Stimulated activated CD4-positive, alpha-beta T cell treated with anti-CD3 and anti-CD28 coated beads, TNF-alpha, amount 100 ng/mL, for 1 hour (primary cell): ENCODE measurements at places on chromosomes 2 and 18.

GRCh38 chr18:61336766-61337165 lies 3.5 kb downstream of the CDH20 start:
- no peak for DNase-seq

DNA sequence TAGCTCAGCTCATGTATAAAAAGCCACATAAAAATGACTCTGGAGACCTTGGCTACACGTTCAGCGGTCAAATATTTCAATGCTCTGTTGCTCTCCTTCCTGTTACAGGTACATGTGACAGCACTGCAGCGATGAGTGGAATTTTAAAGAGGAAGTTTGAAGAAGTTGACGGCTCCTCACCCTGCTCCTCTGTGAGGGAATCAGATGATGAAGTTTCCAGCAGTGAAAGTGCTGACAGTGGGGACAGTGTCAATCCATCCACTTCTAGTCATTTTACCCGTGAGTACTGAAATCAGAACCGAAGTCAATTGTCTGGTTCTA lies 125.4 kb downstream of the CSRNP3 start:
- DNase-seq, result no peak

DNA sequence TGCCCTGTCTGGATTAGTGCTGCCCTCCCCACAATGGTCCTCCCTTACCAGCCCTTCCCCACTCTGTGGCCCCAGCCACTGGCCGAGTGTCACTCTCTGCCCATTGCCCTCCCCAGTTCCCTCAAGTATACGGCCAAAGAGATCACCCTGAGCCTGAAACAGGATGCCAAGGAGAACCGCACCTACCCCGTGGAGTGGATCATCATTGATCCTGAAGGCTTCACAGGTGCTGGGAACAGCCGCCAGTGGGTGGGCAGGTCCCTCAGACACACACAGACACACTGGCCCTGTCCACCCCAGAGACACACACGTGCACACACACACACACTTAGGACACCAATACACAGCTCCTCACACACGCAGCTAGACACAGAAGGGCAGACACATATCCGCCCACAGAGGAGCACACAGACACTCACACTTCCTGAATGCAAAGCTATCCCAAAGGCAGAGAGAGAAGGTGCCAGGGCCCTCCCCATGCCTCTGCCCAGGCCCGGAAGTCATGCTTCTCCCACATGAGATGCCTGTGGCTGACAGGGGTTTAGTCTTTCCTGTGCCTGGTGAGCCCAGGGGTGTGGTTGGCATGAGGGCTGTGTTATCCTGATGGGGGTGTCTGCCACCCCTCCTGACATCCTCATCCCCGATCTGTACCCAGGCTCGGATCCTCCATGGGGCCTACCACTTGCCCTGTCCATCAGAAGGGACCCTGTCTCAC lies 2.9 kb downstream of the CHRND start:
- DNase-seq, result no peak

DNA sequence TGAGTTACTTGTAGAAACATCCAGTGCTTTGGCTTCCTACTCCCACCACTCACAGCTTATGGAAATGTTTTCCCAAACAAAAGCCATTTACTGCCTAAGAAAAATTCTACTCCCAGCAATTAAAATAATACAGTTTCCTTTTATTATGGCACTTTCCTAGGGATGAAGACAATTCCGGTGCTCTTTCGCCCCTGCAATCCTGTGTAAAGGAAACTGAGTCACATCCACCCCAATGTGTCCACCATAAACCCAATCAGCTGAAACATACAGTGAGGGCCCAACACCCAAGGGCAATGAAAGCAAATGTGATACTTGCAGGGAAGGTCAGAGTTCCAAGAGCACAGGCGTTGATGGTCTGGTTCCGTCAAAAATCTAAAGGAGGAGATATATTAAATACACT lies 62.0 kb upstream of the ST3GAL5 start:
- DNase-seq, result no peak

DNA sequence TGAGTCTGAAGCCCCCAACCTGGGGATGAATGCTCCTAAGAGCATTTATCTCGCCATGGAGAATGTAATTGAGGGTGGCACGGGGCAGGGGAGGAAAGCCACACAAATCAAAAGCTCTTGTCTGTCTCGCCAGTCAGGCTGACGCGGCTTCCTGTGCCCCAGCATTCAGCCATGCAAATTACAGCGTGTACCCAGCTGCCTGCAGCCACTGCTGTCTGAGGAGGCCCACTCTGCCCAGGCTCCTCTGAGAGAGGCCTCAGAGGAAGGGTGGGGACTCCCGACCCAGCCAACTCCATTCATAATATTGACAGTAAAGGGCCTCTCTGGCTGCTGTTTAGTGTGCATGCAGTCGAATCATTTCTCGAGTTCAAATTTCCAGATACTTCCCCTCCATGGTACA lies 22.0 kb downstream of the SMAD7 start:
- peak; percentile 52 for DNase-seq

- peak; percentile 83 for DNase-seq
Observed at GRCh38 chr2:25314514-25315315, 27.0 kb downstream of the DNMT3A start.

- no peak for DNase-seq
Observed at GRCh38 chr18:58239879-58240278, 195.9 kb downstream of the NEDD4L start.

DNA sequence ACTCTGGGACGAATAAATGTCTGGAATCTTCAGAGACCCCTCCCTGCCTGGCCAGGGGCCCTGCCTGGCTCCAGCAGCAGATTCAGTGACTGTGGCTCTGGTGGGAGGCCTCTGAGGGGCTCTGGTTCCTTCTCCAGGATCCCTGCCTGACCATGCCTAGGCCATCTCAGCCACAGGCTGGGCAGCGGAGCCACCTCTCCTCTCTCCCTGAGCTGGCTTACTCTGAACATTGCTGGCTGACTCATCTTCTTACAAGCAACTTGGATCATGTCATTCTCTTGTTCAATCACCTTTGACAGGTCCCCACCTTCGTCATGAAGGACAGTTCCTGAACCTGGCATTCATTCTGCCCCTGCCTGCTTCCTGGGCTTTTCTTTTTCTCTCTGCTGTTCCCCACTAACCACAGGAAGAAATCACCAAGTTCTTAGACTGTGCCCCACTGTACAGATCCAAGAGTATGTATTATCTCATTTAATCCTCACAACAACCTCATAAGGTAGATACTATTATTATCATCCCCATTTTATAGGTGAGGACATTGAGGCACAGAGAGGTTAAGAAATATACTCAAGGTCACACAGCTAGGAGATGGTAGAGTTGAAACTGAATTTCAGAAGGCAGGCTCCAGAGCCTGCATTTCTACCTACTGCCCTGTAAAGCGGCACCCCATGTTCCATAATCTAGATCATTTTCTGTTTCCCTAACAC lies 155.5 kb upstream of the SMAD2 start:
- DNase-seq, result no peak

- DNase-seq, result no peak
Observed at GRCh38 chr2:60706021-60706420, 50.0 kb upstream of the PAPOLG start.

GRCh38 chr18:7333025-7333562 lies 102.2 kb downstream of the LRRC30 start:
- no peak for DNase-seq

GRCh38 chr2:238642973-238643372 lies 204.9 kb upstream of the TWIST2 start:
- no peak for DNase-seq

DNA sequence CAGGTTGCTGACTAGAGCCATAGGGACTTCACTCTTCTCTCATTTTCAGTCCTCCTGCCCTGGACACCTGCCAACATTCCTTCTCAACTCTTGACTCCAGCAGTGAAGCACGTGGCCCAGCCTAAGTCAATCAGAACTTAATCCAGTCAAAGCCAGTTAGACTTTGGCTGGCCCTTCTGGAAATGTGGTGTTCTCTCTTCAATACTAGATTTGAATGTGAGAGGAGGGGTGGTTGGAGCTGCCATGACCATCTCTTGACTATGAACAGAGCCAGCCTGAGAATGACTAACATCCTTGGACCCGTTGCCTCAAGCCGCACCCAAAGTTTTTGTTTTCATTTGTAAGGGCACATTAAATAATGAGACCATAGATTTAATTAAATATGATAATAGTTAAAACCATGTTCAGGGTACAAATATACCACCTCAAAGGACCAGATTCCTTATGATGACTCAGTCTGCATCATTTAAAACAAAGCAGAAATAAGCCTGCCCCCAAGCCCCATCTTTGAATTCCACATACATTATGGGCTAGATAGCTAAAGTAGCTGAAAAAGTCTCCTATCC lies 49.7 kb upstream of the RASGRP3 start:
- DNase-seq, result no peak

GRCh38 chr2:196205881-196206435 lies 34.6 kb upstream of the STK17B start:
- DNase-seq, result no peak

DNA sequence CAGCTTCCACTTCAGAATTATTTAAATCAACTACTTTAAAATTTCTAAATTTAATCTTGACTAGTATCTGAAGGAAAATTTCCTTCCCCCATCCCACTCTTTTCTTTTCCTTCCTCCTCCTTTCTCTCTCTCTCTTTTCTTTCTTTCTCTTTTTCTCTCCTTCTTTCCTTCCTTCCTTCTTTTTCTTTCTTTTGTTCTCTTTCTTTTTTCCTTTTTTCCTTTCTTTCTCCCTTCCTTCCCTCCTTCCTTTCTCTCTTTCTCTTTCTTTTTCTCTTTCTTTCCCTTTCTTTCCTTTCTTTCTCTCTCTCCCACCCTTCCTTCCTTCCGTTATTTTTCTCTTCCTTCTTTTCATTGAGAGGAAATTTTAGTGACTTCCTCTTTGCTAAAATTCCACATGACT lies 132.0 kb upstream of the CDH19 start:
- no peak for DNase-seq

DNA sequence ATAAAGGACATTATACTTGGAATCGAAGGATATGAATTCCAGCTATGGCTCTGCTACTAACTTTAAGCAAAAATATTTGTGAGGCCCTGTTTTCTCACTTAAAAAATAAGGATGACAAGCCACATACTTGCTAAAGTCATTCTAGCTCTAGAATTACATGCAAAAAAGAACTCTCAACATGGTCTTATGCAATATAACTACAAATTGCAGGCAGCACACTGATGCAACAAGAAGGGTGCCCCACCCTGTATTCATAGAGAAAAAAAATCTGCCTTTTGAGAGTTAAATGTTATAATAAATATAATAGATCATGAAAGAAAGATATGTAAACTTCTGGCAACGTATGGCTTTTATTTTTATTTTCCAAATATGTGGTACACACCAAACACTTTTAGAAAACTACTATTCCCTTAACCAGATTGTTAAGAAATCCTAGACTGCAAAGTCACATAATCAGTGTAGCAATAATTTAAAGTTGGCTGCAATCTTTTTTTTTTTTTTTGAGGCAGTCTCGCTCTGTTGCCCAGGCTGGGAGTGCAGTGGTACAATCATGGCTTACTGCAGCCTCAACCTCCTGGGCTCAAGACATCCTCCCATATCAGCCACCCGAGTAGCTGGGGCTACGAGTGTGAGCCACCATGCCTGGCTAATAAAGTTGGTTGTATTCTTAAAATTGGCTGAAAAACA lies 40.2 kb upstream of the WDSUB1 start:
- DNase-seq, result no peak

DNA sequence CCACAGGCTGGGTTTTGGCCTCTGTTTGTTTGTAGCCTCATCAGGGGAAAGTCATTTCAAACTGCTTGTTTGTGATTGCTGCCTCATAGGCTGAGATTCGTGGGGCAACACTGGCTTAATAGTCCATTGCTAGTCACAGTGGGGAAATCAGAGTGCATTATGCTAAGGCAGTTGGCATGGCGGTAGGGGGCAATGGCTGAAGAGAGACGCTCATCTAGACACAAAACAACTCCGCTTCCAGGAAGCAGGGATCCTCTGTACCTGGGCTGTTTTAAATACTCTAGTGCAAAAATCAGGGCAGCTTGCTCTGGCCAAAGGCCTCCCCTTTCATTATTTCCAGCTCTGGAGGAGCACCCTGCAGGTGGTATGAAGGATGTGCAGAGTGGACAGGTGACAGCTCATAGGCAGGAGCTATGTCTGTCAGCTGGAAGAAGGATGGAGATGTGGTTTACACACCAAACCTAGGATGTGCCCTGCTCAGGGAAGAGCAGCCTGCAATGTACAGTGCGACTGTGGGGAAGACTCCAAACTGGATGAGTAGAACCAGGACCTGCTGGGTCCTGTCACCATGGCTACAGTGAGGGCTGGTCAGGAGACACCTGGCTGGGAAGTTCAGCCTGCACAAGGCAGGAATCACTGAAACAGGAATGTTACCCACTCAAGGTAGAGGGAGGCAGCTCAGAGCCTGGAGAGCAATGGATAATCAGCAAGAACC lies 234.3 kb downstream of the CLIP4 start:
- no peak for DNase-seq

- DNase-seq, result peak; percentile 66
Observed at GRCh38 chr2:10043256-10043905, at the start of gene KLF11. Gene KLF11, plus strand, starts transcription at chr2:10043550. Its CDS starts 167 bp downstream, at chr2:10043717.

GRCh38 chr2:128716299-128716721 lies 397.6 kb upstream of the HS6ST1 start:
- DNase-seq, result no peak

- DNase-seq, result no peak
Observed at GRCh38 chr2:44126106-44126797, 42.4 kb upstream of the PPM1B start.

DNA sequence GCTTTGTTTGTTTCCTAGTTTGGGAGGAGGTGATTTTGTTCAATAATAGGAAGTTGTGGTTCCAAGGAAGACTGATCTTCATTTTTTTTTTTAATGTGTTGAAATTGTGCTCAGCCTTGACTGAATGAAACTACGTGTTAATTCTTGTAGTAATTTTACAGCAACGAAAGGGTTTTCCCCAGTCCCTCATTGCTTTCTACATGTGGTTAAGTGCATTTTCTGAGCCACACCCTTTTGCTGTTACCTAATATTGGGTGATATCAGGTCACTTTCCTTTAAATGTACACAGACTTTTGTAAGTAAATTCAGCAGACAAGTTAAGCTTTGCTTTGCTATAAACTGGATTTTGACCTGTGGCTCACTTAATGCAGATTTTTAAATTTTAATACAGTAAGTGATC lies 73.6 kb downstream of the OTX1 start:
- DNase-seq, result no peak

- no peak for DNase-seq
Observed at GRCh38 chr2:667332-667999, 9.7 kb downstream of the TMEM18 start.

DNA sequence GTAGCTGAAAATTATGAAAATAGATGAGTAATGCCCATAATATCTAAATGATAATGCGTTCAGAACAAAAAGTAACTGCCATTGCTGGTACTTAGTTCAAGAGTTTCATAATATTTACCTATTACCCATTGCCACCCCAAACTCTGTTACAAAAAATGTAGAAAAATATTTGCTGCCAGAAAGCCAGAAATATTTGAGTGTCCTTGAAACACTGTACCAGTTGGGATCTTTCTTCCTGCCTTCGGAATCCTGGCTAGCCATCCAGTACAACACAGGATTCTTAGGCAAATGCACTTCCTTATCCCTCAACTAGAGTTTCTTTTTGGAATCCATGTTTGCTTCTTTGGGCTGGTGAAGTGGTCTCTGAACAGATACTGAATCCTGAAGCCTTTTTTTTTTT lies 207.1 kb downstream of the MCFD2 start:
- no peak for DNase-seq

DNA sequence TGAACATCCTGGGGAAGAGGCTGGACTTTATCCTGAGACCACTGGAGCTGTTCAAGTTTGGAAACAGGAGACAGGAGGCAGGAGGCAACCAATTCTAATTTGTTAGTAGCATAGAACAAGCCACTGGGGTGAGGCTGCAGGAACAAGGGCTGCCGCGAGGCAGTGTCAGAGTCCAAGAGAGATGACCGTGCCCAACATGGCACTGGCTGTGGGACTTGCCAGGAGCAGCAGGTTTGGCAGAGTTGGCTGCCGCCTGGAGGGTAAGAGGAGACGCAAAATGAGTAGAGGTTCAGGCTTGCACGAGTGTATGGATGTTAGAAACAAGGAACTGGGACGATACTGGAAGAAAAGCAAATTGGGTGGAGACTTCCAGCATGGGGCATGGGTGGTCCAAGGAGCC lies 168.5 kb downstream of the TPGS2 start:
- no peak for DNase-seq
